Central memory CD4-positive, alpha-beta T cell (primary cell): ENCODE measurements at places on chromosomes 3 and 15.

- no peak for DNase-seq
Measured at GRCh38 chr15:57553526-57553925, 38.2 kb upstream of the MYZAP start.

DNA sequence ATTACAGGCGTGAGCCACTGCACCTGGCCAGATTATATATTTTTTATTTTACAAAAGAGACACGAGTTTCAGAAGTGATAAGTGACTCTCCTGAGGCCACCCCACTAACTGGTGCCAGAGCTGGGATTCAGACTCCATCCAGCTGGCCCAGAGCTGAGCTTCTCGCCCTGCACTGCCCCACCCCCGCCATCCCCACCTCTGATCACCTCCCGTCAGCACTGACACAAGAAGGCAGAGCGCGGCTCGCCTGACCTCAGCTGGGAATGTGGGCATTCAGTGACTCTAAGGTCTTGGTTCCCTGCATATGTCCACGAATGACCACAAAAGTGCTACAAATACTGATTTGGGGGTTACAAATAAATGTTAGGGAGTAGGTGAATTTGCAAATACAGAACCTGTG is 56.1 kb upstream of the GALNT15 start:
- no peak for DNase-seq

DNA sequence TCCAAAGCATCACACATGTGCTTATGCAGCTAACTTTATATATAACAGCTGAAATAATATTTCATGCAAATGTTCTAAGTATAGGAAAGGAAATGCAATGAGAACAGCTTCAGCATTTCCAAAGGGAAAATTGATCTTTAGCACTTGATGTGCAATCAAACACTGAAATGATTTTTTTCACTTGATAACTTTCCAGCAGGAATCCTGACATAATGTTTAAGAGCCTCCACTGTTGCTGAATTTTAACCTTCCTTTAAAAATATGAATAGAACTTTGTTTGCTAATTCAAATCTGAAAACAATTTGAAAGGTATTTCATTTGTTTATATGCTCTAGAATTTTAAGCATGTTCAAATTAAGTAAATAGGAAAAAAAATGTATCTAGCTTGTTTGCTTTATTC is 96.9 kb upstream of the STRIT1 start:
- DNase-seq: no peak

GRCh38 chr3:115825046-115825445 is 201.7 kb downstream of the GAP43 start:
- DNase-seq: no peak

DNA sequence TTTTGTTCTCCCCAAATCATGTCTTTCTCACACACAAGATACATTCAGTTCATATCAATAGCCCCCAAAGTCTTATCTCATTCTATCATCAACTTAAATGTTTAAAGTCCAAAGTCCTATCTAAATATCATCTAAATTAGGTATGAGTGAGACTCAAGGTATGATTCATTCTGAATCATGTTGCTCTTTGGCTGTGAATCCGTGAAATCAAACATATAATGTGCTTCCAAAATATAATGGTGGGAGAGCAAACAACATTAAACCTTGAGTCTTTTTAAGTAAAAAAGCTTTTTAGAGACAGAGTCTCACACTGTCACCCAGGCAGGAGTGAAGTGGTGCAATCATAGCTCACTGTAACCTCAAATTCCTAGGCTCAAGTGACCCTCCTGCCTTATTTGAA is 139.1 kb downstream of the SAMMSON start:
- no peak for DNase-seq

DNA sequence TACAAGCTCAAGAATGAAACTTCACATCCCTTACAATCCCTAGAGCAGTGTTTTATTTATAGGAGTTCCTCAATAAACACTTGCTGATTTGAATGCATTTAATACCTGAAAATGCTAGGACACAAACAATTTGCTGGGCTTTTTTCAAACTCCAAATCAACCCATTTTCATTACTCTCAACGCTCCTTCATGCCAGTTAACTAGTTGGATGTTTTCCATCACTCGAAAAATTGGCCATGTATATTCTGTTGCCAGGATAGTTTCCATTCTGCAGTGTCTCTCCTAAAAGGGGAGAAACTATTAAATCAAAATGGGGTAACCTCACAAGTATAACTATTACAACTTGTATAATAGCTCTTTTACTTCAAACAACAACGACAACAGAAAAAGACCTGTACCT is 1.2 kb downstream of the GBE1 start:
- DNase-seq: no peak
